ENCODE measurements at places on chromosomes 5 and 9.
A peak's percentile ranks its signal among the peaks of the same experiment; 100 is the strongest.

- DNase-seq: peak; percentile 31
Observed at GRCh38 chr5:42991404-42992087, 48.6 kb downstream of the ANXA2R start.

- DNase-seq: no peak
Observed at GRCh38 chr9:105357937-105358336, 89.9 kb upstream of the FSD1L start.

DNA sequence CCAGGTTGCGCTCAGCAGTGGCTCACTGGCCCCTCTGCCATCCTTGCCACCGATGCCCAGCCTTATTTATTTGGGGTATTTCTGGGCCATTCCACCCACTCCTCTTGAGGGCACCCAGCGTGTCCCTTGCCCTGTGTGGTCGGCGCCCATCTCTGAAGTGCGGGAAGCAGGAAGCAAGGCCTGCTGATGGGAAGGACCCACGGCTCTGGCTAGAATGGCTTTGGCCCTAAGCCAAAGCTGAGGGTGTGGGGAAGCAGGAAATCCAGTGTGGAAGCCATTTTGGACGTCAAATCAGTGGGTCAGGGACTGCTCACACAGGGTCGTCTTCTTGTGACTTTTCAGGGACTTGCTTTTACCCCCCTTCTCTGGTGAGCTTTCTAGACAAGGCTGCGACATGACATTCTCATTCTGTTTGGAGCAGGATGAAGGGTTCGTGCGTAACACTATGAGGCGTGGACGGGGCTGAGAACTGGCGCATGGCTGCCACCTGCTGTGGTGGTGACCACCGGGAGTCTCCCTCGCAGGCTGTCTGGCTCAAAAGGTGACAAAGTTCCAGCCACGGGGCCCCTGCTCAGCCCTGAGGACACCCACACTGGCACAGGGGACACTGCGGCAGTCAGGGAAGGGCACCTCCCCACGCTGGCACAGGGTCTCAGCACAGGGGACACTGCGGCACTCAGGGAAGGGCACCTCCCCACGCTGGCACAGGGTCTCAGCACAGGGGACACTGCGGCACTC lies 50.7 kb upstream of the NKD2 start:
- DNase-seq: no peak

- peak; percentile 76 for DNase-seq
Observed at GRCh38 chr5:65926276-65926783, at the start of gene ERBIN. Gene ERBIN, plus strand, starts transcription at chr5:65926575. Its CDS starts 66,144 bp downstream, at chr5:65992719.

DNA sequence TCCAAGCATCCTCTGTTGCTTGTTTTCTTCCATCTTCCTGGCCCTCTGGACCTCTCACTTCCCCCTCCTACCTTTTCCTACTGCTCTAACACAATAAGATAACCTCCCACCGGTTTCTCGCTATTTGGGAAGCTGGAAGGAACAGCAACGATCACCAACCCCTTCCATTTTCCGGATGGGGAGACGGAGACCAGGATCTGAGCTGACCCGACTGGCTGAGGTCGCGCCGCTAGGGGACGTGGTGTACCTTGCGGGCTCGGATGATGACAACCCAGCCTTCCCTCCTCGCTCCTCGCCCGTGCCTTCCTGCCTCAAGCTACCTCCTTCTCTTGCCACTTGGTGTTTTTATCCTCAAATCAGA lies 1.9 kb downstream of the LPAR1 start:
- no peak for DNase-seq

DNA sequence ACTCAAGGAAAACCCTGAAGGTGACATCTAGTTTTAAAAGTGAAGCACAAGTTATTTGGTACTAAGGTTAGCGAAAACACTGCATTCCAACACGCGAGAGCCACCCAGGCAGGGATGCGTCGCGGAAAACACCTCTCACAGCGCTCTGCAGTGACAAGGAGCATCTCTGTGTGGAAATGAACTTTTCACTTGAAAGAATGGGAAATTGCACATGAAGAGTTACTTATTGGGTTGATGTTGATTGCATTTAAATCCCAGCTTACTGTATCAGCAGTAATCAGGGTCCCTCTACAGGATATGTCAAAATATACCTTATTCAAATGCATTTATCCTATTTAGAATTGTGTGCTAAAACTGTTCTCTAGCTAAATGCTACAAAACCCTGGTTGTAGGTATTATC lies 144.4 kb downstream of the BNC2 start:
- no peak for DNase-seq

- DNase-seq: no peak
Observed at GRCh38 chr9:5688109-5688508, 59.2 kb downstream of the RIC1 start.

All from CD4-positive, alpha-beta T cell treated with Interleukin-6 for 4 hours (primary cell).